ENCODE measurements at places on chromosomes 1 and 21.
A peak's percentile ranks its signal among the peaks of the same experiment; 100 is the strongest.

GRCh38 chr1:93846206-93846991 is 32.6 kb downstream of the DNTTIP2 start:
- DNase-seq = peak; percentile 76

- DNase-seq = no peak
Measured at GRCh38 chr1:67792103-67792502, 41.2 kb downstream of the GNG12 start.

- DNase-seq = no peak
Measured at GRCh38 chr21:35974775-35975174, 85.6 kb downstream of the SETD4 start.

GRCh38 chr1:228360533-228361313 is 45.9 kb downstream of the TRIM11 start:
- no peak for DNase-seq

All from stimulated activated CD4-positive, alpha-beta T cell treated with anti-CD3 and anti-CD28 coated beads, Interleukin-1b, Interleukin-23, amount 100 ng/mL, for 48 hours (primary cell).